Cardiac fibroblast (primary cell): ENCODE measurements at places on chromosomes 7 and 10.

GRCh38 chr7:12570168-12570533 lies 369 bp upstream of the SCIN start:
- DNase-seq, result peak; percentile 0

DNA sequence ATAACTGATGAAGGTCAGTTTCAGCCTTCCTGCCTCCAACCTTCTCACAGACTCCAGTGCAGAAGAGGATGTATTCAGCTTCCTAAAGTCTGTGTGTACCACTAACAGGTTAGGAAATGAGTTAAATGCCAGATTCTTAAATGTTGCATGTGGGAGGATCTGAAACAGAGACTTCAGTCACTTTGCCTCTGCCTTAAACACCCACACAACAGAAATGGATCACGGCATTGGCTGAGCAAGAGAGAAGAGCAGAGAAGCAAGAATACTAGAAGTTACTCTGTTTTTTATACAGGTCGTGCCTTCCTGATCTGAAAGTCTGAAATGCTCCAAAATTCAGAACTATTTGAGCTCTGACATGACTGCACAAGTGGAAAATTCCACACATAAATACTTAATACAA lies 98.9 kb upstream of the ARHGAP21 start:
- no peak for DNase-seq

GRCh38 chr7:158858592-158859503 lies 2.5 kb downstream of the DYNC2I1 start:
- DNase-seq, result no peak

DNA sequence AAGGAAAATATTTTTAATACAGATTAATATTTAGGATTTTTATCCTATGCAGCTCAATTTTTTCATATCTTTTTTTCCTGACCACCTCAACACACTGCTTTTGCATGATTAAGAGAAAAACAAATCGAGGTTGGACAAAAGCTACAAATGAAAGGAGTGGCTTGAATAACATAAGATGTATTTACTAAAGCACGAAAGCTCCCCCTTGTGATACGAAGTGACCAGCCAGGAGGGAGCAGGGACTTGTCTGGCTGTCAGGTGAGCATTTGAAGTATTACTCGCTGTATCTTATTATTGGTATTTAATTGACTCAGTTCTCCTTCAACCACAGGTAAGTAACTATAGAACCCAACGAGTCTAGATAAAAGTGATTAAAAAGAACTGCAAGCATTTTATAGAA lies 265.2 kb upstream of the PHF14 start:
- DNase-seq, result no peak

DNA sequence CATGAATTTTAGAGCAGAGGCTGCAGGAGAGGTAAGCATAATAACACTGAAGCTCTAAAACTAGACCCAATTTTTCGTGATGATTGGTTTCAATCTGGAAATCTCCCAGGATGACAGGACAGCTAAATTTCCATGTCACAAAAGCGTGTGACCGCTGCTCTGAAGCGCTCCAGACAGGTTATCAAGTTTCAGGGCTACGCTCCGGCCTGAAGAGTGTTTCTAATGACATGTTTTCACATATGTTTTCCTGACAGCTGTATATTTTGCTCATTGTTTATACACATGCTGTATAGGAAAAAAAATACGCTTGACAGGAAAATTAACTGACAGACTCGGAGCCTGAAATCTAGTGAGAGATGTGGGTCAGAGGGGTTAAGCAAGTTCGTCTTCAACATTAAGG lies 219.8 kb upstream of the BMPER start:
- no peak for DNase-seq

- no peak for DNase-seq
Measured at GRCh38 chr10:112784022-112784461, 166.0 kb upstream of the TCF7L2 start.

GRCh38 chr7:156612930-156613329 lies 27.6 kb upstream of the RNF32 start:
- no peak for DNase-seq

DNA sequence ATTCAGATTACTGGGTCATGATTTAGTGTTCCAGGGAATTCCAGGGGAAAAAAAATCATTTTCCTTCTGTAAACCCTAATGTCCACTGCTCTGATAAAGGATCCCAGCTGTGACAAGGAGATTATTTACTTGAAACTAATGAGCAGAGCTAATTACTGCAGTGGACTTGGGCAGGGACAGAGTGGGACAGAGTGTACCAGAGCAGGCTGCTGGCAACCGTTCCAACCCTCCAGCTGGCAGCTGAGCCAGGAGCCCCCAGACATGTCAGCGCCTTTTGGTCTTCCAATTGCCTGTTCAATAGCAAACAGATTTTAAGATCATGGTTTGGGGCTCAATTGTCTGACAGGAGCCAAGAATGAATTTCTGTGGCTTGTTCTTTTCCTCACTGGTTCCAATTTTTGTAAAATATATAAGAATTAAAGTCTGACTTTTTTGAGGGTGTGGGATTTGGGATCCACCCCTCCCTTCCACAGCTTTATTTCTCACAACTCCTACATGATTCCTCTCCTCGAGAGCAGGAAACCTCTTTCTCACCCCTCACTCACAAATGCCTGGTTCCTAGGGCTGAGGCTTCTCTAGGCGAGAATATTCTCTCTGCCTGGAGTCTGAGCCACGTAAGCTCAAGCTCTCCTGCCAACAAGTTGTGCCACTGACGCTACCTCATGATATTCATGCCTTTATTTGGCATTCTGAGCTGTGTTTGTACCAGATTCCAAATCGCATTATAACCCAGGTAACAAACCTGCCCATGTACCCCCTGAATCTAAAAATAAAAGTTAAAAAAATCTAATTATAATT lies 20.6 kb upstream of the FAM180A start:
- DNase-seq, result no peak

DNA sequence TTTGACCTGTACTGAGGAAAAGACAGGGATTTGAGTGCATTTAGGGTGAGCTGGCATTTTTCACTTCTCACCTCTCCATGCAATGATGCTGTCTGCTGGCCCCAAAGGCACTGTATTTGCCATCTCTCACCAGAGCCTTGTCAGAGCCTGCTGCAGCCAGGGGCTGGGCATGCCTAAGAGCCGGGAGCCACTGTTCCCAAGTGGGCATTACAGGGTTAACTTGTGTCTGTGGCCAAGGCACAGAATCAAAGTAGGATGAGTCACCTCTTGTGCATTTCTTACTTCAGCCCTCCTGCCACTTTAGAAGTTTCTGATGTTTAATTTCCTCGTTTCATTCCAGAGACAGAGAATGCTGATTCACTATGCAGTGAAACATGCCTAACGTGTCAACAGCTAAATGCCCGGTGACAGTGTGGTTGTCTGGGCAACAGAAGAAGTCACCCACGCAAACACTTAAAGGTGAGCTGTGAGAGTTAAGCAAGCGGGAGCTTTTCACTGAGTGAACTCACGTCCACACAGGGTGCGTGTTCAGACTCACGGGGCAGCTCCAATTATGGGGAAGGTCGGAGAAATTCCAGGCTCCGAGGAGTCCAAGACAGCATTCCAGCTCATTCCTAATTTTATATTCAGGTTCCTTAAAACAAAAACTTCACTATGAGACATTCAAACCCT lies 57.1 kb upstream of the IGFBP3 start:
- peak; percentile 98 for DNase-seq

GRCh38 chr10:11743461-11744338 lies 1.5 kb downstream of the ECHDC3 start:
- no peak for DNase-seq

GRCh38 chr7:107999779-108000560 lies 3.0 kb downstream of the LAMB1 start:
- peak; percentile 57 for DNase-seq

DNA sequence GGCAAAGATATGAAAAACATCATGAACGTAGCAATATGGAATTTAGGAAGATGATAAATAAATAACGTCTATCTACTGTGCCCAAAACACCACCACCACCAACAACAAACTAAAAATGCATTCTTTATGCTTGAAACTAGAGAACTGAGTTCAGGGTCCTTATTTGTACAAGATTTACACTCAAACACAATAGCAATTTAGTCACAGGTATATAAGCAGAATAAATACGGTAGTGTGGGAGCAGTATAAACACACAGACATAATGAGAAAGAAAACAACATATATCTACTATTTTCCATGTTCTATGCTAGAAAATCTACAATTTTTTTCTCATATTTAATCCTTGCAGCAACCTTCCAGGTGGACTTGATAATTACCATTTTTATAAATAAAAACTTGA lies 64.3 kb downstream of the ARL4A start:
- no peak for DNase-seq

DNA sequence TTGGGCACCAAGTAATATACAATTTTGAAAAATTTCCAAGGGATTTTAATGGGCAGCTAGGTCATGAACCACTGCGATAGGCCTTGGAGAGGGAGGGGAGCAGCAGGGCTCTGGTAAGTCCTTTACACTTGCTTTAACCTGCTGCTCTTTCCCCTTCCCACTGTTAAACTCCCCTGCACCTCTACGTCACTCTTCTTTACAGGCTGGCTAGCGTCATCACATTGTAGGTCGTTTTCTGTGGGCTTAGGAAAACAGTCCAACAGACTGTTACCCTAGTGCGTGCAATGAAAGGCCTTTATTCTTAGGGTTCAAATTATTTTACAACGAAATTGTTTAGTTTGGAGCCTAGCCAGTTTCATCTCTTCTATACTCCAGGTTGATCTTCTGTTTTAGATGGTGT lies 235.7 kb downstream of the AUTS2 start:
- no peak for DNase-seq

DNA sequence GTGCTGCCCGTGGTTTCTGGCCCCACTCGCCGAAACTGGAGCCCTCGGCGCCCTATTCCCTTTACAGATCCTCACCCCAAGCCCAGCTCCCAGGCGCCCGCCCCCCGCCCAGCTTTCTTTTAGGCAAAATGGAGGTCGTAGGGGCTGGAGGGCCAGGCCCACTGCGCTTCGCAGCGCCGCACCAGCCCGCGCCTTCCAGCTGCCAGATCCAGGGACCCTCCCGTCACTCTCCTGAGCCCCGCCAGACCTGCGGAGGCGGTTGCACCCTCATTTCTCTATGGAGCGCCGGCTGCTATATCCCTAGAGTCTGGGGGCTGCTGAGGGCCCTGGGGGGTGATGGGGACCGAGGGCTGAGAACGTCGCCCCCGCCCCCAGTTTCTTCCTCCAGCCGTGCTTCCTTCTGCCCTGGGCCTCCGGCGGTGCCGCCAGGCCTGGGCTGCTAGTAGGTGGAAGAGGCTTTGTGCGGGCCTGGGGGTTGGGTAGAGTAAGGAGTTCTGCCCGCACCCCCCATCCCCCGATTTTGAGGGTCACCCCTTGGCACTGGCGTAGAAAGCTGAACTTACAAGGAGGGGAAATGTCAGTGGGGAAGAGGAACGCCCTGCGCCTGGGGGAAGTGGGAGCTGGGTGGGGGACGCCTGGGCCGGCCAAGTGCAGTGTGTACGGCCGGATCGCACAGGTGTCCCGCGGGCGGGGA lies 1.0 kb downstream of the GNB2 start:
- DNase-seq, result no peak

GRCh38 chr10:78267598-78267997 lies 233.9 kb downstream of the RPS24 start:
- DNase-seq, result peak; percentile 43

GRCh38 chr10:69783515-69783914 lies 18.2 kb upstream of the COL13A1 start:
- DNase-seq, result no peak
